ENCODE measurements at places on chromosomes 6 and 20.

DNA sequence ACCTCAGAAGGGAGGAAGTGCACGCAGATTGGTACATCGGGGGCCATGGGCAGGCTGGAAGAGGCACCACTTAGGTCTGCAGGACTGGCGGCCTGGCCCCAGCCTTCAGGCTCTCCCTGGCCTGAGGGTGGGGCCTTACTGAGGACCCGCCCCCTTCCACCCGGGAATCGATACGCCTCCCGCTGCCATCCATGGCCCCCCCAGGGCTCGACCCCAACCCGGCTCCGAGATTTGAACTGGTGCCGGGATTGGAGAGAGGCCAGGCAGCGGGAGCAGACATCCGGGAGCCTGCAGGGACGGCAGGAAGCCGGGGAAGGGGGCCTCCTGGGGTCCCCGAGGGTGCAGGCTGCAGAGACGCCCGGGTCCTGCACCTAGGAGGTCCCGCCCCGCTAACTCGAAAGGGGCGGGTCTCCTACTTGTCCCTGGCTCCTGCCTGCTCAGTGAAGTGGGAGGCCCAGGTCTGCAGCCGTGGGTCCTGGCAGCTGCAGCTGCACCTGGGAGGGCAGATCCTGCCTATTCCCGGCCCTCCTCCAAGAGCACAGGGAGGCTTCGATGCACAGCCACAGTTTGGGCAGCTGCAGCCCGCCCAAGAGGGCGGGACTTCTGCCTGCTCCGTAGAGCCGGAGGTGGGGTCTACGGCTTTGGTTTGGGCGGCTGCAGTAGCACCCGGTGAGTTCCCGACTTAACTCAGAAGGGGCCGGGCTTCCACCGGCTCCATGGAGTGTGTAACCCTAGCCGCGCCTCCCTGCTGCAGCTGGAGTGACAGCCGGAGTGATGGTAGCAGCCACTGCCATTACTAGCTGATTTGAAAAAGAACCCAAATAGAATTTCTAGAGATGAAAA lies 35.2 kb upstream of the TBC1D22B start:
- DNase-seq, result peak; percentile 77

- no peak for DNase-seq
These were observed 506.1 kb upstream of the ID4 start for GRCh38 chr6:19331089-19331488.

DNA sequence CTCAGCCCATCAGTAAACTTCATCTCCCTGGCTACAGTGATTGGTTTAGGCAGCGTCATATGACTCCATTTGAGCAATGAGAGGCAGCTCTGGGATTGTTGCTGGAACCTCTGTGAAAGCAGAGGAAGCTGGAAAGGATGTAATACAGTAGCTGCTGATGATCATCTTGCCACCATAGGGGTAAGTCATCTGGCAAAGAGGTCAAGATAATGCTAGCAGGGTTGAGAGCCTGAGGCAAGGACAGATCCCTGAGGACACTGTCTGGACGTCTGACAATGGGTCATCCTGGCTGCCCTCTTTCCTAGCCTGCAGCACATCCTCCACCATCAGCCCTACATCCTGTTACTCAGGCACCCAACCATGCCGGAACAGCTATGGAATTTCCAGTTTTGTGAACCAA lies 25.5 kb upstream of the FKBP1A start:
- DNase-seq, result no peak

DNA sequence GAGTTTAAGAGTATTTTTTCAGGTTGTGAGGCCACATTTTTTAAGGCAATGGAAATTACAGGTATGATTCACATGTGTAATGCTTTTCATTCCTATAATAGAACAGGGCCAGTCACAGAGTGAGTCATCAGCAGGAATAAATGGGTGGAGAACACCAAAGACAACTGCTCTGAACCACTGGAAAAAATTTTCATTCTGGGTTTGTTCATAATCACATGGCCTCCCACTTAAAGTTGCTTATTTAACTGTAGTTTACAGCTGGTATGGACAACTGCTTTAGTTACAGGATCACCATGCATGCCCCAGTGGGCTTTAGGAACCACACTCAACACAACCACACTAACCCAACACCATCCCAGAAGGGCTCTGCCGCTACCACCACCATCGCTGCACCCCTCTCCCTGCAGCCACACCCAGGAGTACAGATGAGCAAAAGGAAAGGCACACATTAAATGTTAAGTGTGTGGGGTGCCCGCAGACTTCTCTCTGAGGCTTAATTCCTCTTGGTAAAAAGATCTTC lies 107.0 kb upstream of the DST start:
- DNase-seq, result no peak

- no peak for DNase-seq
These were observed 560 bp downstream of the YTHDF1 start for GRCh38 chr20:63215101-63216040.

- no peak for DNase-seq
These were observed at the start of gene TCF21 for GRCh38 chr6:133888929-133889556. TSS of gene TCF21 (plus strand) at chr6:133889113. CDS start at chr6:133889398, 285 bp downstream.

- DNase-seq, result no peak
These were observed 14.9 kb downstream of the CST3 start for GRCh38 chr20:23622839-23623343.

GRCh38 chr6:167275001-167275400 lies 16.1 kb upstream of the UNC93A start:
- DNase-seq, result no peak

DNA sequence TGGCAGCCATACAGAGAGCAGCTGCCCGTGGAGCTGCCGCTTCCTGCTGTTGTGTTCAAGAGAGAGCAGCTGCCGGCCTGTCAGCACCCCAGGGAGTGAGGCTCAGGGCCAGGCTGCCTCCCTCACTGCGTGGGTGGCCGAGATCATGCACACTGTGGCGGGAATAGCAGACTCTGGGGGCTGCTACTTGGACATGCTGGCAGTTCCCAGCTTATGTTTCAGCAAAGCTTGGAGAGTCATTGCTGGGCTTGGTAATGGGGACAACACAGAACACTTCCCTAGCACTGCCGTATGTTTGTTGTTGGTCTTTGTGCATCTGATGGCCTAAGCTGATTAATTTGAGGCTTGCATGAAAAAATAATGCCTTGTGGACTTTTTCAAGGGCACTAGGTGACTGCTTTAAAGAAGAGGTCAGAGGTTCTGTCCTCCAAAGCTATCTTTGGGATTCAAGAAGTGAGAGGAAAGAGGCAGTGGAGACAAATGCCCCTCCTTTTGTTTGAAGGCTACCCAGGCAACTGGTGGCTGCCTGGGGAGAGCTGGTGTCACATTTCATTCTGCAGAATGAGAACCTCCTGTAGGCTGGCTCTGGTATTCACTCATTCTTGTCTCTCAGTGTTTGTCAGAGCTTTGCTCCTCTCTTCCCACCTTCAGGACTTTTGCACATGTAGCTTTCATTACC lies 18.8 kb downstream of the MRAP2 start:
- no peak for DNase-seq

- DNase-seq, result no peak
These were observed 87.2 kb upstream of the EDN1 start for GRCh38 chr6:12203001-12203400.

GRCh38 chr20:32128167-32128566 lies 18.7 kb downstream of the TM9SF4 start:
- no peak for DNase-seq

- no peak for DNase-seq
These were observed 162.2 kb upstream of the NT5E start for GRCh38 chr6:85287654-85288053.

DNA sequence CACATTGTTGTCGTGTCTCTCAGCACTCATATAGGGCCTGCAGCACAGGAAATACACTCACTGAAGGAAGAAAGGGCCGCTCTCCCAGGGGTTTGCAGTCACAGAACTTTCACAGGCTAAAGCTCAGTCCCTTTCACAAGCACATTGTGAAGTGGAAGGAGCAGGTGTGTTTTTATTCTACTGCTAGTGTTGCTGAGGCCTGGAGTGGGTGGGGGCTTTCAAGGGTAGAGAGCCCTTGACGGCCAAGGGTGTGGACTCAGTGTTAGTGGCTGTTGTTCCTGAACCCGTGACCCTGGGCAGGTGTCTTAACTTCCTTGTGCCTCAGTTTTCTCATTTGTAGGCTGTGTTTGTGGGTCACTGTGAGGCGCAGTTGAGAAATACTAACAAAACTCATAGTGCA lies 66.2 kb upstream of the SLC22A1 start:
- DNase-seq, result no peak

DNA sequence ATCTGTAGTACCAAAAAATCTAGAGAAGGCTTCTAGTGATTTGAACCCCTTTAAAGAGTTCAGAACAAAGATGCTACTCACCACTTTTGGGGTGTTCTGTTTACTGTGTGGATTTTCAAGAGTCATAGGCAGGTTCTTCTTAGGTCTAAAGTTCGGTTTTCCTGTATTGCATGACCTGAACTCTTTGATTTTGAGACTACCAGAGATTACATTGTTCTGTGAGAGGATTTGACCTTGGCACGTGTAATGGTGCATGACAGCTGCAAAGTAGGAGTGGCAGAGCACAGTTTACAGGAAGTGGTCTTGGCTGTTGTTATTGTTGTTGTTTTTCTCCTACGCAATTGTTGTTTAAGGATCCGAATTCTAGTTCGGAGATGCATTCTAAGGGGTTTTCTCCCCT lies 592.7 kb downstream of the EPHA7 start:
- DNase-seq, result no peak

DNA sequence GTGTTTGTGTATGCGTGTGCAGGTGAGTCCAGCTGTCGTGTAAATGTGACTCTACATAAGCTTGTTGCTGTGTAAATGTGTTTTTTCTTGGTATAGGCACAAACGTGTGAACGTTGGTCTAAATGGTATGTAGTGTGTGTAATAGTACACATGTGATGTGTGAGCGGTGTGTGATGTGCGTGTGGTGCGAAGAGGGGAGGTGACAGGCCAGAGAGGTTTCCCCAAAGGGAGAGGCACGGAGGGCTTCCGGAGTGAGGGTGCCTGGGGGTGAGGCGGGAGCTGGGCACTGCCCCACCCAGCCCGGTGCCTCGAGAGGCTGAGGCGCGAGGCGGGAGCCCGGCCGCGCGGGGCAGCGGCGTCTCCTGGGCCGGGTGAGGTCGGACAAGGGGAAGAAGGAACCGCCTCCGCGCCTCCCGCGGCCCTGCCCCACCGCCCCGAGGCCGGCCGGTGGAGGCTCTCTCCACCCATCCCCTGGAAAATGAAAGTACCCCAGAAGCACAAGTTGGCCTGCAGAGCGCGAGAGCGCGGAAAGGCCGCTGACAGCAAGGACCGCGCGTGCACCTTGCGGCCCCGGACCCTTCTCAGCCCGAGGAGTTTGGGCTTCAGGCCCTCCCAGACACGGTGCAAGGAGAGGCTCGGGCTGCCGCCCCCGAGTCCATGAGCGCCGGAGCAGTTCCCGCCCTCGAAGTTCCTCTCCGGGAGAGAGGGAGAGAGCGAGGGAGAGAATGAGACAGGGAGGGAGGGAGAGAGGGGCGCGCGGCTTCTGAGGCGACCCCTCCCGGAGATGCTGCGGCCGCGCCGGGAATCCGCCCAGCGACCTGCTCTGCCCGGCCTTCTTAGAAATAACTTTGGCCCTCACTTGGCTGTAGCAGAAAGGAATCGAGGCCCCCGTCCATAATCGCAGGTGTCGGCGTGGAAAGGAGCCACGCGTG lies 43.2 kb upstream of the OSTM1 start:
- peak; percentile 27 for DNase-seq

DNA sequence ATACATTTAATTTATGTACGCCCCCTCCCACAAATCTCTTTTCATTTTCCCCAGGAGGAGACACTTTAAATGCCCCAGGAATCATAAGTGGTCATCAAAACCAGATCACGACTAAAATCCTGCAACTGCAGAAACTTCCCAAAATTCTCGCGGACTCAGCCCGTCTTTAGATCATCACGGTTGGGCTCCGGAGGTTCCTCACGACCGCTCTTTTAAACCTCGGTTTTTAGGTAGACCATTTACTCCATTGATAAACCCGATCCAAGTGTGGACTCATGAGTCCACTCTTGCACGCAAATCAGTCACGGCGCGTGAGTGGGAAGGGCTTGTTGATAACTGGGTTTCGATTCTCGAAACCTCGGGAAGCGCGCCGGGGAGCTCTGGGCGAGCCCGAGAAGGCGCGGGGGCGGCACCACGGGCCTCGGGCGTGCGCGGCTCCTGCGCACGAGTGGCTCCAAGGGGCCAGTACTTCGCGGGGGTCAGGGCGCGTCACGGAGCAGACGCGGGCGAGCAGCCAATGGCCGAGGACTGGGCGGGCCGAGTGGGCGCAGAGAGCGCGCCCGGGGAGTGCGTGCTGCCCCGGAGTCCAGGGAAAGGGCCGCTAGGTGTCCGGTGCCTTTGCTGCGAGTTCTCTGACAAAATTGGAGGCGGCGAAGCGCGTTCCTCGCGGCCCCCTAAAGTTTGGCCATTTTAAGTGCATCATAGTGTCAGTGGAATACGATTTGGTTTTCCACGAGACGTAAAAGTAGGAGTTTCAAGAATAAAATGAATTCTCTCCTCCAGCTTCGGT lies 635 bp upstream of the TENT5A start:
- peak; percentile 26 for DNase-seq

GRCh38 chr6:116008470-116009243 lies 52.0 kb downstream of the FRK start:
- DNase-seq, result no peak

- DNase-seq, result no peak
These were observed 43.0 kb downstream of the VEGFA start for GRCh38 chr6:43812850-43813578.

GRCh38 chr20:210809-211502 lies 16.1 kb upstream of the DEFB129 start:
- DNase-seq, result no peak

GRCh38 chr6:31042806-31043205 lies 32.5 kb downstream of the MUC22 start:
- DNase-seq, result no peak

- DNase-seq, result no peak
These were observed 53.6 kb upstream of the SIRPA start for GRCh38 chr20:1841554-1842140.

- no peak for DNase-seq
These were observed 217.3 kb downstream of the ATXN1 start for GRCh38 chr6:16544006-16544405.

GRCh38 chr6:131594074-131594473 lies 21.0 kb downstream of the ARG1 start:
- DNase-seq, result no peak

GRCh38 chr6:41336824-41337223 lies 1.4 kb downstream of the NCR2 start:
- no peak for DNase-seq

DNA sequence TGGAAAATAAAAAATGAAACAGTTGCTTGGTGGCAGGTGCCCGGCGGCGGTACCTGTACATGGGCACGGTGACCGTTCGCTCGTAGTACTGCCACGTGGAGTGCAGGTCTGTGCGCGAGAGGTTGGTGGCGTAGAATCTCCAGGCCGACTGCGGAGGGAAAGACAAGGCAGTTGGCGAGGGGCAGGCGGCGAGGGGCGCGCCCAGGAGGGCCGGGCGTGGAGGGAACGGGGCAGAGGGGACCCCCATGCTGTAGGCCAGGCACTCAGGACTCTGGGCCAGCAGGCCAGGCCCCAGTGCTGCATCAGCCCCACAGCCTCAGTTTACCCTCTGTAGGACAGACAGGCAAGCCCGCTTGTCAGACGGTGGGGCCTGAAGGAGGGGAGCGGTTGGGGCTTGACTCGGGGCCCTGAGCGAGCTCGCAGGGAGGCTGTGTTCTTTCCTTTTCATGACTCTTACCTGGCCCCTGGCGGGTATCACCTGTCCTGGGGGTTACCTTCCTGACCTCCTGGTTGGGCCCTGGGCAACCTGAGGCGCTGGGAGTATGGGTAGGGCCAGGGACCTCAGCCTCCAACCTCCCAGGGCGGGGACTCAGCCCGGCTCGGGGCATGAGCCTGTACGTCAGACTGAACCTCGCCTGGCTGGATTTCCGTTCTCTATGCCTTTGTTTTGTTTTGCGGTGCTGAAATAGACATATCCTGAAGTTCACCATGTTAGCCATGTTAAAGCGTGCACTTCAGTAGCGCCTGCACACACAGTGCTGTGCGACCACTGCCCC lies 38.5 kb downstream of the KCNQ2 start:
- no peak for DNase-seq

All from GM12891 (cell line).